ENCODE measurements at places on chromosomes 3 and 15.

DNA sequence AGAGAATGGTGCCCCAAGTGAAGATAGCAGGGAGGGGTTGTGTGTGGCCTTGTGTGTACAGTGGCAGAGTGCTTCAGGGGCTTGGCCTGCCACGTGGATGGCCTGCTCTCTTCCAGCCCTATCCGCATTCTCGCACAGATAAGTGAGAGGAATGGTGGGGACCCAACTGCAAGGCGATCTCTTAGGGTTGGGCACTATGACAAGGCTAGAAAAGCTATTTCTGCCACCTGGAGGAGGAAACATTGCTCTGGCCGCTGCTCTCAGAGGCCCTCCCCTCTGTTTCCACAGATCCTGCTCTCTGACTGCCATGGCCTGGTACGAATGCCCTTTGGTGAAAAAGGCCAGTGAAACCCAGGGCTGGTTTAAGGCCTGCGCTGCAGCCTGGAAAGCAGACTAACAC, 20.6 kb downstream of the EEFSEC start:
- DNase-seq, result no peak

- DNase-seq, result no peak
These were observed 61.8 kb downstream of the NPTN start for GRCh38 chr15:73571346-73571745.

DNA sequence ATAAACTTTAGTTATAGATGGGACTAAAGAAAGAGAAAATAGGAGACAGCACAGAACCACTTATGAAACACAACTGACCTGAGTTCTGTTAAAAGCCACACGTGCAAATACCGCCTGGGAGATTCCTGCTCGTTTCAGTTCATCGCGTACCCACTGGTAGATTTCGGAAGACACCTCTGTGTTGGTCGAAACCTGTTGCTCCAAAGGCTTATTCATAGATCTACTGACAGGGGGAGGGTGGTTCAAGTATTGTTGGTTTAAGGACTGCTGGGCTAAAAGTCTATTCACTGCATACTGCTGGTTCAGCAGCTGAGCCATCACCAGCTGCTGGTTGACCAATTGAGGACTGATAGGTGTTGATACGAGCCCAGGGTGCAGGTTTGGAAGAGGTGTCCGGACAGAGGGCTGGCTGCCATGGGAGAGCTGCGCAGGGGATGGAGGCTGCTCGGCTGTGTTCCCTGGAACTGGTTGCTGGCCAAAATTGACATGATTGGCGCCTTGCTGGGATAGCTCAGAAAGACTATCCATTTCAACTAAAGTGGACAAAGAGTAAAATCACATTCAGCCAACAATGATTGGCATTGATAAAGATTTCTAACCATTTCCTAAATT, 30.6 kb downstream of the SATB1 start:
- no peak for DNase-seq

GRCh38 chr3:60154011-60154410, 1097.2 kb downstream of the FHIT start:
- DNase-seq, result no peak

DNA sequence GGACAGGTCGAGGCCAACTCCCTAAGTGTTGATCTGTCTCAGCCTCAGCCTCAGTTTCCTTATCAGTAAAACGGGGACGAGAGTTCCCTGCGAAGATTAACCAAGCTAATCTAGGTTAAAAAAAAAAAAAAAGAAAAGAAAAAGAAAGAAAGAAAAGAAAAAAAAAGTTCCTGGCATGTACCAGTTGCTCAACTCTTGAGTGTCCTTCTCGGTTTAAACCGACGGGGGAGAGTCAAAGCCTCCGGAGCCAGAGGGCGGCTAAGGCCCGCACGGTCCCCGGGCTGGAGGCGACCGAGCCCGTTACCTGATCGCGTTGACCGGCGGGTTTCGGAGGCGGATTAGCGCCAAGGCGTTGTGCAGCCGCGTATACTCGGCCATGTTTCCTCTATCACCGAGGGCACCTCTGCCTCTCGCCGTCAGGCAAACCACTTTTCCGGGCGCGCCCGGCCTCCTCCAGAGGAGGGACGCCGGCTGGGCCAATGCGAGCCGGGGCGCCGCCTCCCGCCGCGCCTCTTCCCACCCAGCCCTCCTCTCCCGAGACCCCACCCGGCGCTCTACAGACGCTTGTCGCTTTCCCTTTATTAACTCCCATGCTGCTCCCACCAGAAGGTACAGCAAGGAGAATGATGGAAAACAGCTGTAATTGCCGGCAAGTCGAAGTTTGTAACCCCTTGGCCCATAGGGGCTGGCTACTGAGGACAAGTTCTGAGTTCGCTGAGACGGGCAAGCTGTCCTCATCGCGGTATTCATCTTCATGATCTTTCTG, at the start of gene EHHADH:
EHHADH (minus strand) TSS at position 405 of the 766 bp plus-strand sequence; CDS start at position 378, 27 bp downstream.
- DNase-seq, result peak; percentile 59

- DNase-seq, result no peak
These were observed 182.5 kb downstream of the NFKBIZ start for GRCh38 chr3:102031834-102032233.

DNA sequence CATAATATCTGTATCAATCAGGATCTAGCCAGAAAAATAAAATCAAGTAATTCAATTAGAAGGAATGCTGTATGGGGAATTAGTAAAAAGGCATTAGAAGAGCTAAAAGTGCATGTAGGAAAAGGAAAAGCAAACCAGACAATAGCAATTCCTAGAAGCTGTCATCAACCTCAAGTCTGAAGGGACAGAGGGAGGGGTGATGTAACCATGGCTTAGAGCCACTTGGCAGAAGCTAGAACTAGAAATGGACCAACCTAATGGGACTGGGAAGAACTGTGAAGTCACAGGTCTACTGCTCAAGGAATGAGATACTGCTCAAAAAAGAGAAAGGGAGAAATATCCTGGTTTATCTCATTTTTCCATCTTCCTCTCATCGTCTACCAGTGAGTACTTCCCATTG, 590.7 kb upstream of the SGO1 start:
- no peak for DNase-seq

- no peak for DNase-seq
These were observed 245.7 kb downstream of the ADAMTSL3 start for GRCh38 chr15:83899670-83900069.

- DNase-seq, result peak; percentile 53
These were observed 9.9 kb downstream of the RBP1 start for GRCh38 chr3:139529662-139530061.

DNA sequence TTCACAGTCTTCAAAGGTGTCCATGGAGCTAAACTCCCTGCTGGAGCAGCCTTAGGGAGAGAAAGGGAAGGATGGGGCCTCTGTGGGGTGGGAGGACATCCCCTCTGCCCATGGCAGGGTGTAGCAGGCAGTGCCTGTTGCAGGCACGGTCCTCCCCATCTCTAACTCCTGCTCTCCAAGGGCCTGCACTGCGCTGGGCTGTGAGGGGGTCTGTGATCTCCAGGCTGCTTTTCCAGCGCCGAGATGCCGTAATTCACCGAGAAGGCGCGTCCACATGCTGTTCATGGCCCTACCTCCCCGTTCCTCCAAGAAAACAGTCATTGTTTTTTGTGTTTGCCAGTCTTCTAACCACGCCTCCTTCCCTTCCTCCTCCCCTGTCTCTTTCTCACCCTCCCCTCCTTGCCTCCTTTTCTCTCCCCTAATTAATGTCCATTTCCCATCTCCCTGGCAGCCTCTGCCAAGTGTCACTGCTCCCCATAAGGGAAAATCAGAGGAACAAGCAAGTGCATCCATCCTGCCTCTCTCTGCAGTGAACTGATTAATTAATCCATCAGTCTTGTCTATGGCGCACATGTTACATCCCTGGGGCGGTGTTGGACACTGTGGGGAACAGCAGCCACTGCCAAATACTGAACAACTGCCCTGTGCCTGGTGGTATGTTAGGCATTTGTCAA, 17.7 kb upstream of the LAMP3 start:
- peak; percentile 34 for DNase-seq

DNA sequence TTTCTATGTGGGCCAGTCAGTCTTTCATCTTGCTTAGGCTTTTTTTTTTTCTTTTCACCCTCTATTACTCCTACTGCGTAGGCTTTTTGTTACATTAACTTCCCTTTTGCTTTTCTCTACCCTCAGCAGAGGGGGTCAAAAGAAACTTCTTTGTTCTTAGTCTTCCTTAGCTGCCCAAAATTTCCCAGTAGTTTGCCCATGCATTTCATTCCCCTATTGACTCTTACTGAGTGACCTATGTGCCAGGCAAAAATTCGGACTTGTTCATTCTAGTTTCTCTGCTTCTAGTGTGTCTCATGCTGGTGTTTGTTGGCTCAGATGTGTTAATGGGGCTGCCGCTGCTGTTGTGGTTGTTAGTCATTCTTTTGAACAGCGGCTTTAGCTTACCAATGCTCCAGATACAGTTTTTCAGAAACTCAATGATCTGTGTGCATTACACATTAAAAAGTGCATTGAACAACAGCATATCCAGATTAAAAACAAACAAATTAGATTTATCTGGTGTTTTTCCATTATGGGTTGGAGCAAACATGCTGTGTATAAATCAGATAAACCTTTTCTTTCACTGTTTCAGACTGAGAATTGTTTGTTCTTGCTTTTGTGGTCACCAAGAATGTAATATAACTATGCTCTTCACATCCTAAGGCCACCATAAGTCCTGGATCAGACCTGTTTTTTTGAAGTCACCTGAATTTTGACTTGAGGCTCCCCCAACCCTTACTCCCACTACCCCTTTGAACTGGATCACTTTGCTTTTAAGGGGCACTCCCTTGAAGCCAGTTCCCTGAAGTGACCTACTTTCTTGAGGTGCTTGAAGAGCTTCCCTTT, 43.1 kb downstream of the PDE8A start:
- peak; percentile 31 for DNase-seq

- no peak for DNase-seq
These were observed 789 bp upstream of the SEMA6D start for GRCh38 chr15:47716516-47716915.

GRCh38 chr3:9947025-9947995, 4.9 kb downstream of the PRRT3 start:
- peak; percentile 86 for DNase-seq

GRCh38 chr3:81838457-81838856, 77.0 kb upstream of the GBE1 start:
- no peak for DNase-seq

- DNase-seq, result no peak
These were observed 158.2 kb downstream of the NTRK3 start for GRCh38 chr15:88098361-88098760.

- peak; percentile 54 for DNase-seq
These were observed 689.6 kb upstream of the NECTIN3 start for GRCh38 chr3:110381992-110382391.

DNA sequence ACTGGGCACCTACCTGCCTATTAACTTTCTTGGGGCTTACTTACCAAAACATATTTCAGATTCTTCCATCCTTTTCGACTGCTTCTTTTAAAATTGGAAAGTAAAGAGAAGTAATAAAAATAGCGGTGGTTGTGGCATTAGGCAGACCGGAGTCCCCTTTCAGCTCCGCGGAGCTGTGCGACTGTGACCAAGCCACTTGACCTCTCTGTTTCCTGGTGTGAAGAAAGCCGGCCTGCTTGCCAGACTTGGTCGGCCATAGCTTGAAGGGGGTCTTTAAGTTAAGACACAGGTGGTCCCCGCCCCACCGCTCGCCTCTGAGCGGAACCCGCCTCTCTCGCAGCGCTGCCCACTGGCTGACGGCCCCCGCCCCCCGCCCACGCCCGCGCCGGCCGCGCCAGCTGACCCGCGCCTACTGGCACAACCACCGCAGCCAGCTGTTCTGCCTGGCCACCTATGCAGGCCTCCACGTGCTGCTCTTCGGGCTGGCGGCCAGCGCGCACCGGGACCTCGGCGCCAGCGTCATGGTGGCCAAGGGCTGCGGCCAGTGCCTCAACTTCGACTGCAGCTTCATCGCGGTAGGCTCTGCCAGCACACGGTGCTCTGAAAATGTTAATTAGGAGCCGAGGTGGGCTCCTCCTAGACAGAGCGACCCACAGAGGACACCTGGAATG, 18.3 kb downstream of the NOX5 start:
- no peak for DNase-seq

GRCh38 chr3:146605106-146605505, at the start of gene PLSCR5:
Gene PLSCR5 (minus strand): TSS chr3:146605346. CDS start chr3:146605212, 134 bp downstream.
- DNase-seq, result no peak

DNA sequence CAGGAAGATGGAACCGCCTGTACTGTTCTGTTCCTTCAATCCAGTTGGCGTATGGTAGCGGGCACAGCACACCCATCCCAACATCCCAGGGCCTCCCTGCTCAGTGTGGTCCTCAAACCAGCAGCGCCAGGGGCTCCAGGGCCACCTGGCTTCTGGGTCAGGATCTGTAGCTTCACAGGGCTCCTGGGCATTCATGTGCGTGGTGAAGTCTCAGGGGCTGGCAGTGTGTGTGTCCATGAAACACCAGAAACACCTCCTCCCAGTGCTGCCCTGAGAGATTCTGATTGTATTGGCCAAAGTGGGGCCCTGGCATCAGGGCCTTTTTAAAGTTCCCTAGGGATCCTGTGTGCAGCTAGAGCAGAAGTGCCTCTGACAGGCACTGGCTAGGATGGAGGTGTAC, 42.1 kb downstream of the ABTB1 start:
- DNase-seq, result no peak

DNA sequence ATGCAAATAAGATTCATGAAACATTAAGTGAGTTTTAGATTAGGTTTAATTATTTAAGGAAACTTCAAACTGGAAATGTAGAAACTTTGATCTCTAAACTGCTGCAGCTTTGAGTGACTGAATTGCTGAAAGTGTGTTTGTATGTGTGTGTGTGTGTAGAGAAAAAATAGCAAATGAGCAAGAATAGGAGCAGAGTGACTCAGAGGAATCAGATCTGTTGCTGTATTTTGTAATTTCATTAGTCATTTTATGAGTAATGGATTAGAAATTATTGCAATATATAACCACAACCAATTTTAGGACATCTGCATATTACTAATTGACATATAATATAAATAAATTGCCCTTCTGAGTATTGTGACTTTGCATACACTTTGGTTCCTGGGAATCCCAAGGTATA, 52.8 kb upstream of the SLC9A9 start:
- DNase-seq, result no peak

- DNase-seq, result no peak
These were observed 17.1 kb upstream of the SLC24A5 start for GRCh38 chr15:48103647-48104046.

DNA sequence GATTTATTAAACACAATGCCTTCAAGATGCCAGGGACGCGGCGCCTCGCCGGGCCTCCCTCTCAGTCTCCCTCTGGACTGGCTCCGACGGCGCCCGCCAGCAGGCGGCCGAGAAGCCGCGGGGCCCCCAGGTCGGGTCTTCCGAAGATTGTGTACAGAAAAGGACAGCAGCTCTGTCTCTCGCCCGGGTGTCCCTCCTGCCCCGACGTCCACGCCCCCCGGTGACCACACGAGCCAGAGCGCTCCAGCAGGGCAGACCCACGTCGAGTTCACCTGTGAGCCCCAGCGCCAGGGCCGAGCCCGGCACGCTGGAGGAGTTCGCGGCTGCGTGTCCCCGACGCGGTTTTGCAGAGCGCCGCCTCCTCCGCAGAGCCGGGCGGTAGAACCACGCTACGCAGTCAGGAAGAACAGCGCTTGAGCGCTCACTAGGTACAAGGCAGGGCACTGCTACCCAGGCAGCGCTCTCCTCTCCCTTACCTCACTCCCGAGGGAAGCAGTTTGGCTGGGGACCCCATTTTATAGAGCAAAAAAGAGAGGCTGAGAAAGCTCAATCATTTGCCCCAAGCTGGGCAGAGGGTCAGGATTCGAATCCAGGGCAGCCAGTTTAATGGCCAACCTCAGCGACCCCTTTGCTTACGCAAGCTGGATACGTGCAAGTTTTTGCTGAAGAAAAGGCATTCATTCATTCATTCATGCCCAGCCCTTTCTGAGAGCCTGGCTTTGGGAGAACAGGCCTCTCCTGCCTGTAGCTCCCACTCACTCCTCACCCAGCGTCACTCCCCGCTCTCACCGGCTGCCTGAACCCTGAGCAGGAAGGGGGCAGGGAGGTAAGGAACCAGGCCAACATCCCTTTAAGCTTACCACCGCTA, 3.0 kb upstream of the TLE3 start:
- DNase-seq, result peak; percentile 51
